CD4-positive, alpha-beta memory T cell (primary cell): ENCODE measurements at places on chromosomes 1 and 21. TPM values are rescaled to one million over a fixed set of nuclear protein-coding genes. Genes with fewer than 3 reads are reported as not detected.

DNA sequence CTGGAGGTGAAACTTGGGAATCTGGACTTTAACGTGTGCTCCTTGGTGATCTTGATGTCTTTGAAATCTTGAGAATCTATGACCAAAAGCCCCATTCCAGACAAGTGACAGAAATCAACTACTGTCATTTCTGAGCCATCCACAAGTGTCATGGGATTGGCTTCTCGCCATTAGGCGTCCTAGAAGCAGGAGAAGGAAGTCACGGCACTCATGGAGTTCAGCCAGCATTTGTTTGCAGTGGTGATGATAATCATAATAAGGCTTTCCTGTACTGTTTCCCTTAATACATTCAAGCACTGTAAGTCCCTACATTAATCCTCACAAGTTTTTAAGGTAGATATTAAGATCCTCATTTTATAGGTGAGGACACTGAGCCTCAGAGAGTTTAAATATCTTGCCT, 11.9 kb downstream of the F5 start:
- no peak overlapping the region for H3K4me3 ChIP-seq
- no peak for DNase-seq
- no peaks in the 10 kb centered on the region for H3K36me3 ChIP-seq
- H3K4me1 ChIP-seq, result peaks cover 21% of the 10 kb centered on the region

GRCh38 chr1:20342294-20343148, 51.8 kb downstream of the VWA5B1 start:
- H3K27me3 ChIP-seq, result no peaks in the 10 kb centered on the region
- H3K4me3 ChIP-seq, result no peak overlapping the region
- H3K27ac ChIP-seq, result no peak overlapping the region
- no peaks in the 10 kb centered on the region for H3K36me3 ChIP-seq
- no peak for DNase-seq
- H3K4me1 ChIP-seq, result no peaks in the 10 kb centered on the region

Gene KLHDC7A
- not detected for total RNA-seq

- no peaks in the 10 kb centered on the region for H3K27me3 ChIP-seq
- H3K27ac ChIP-seq, result no peak overlapping the region
- DNase-seq, result no peak
Observed at GRCh38 chr1:151985270-151985669, 8.4 kb downstream of the S100A10 start.

DNA sequence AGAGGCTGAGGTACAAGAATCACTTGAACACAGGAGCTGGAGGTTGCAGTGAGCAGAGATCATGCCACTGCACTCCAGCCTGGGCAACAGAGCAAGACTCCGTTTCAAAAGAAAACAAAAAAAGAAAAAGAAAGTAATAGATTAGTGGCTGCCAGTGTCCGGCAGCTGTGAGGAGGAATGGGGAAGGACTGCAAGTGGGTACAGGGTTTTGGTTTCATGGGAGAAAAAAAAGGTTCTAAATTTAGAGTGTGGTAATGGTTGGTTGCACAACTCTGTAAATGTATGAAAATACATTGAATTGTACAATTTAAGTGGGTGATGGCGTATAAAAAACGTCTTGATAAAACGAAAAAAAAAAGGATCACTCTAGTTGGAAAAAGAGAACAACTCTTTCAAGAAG, 6.7 kb downstream of the TAF1A start:
- no peak for DNase-seq
- no peaks in the 10 kb centered on the region for H3K27me3 ChIP-seq
- H3K27ac ChIP-seq, result no peak overlapping the region
- H3K4me3 ChIP-seq, result no peak overlapping the region

GRCh38 chr1:182143154-182143657, 81.7 kb upstream of the ZNF648 start:
- H3K27ac ChIP-seq, result no peak overlapping the region
- no peaks in the 10 kb centered on the region for H3K36me3 ChIP-seq
- H3K4me1 ChIP-seq, result no peaks in the 10 kb centered on the region
- DNase-seq, result peak; percentile 79
